Testis (tissue), 5 donors: ENCODE measurements at places on chromosomes 7 and 10. TPM values are rescaled to one million over a fixed set of nuclear protein-coding genes. Genes with fewer than 3 reads are reported as not detected.

CPSF4 gene
- 130 TPM for total RNA-seq

ANK3 gene
- 39.9 TPM for total RNA-seq

HYAL4 gene
- 3.6 TPM for total RNA-seq

C10orf105 gene
- total RNA-seq: 0.87 TPM

GRCh38 chr10:43372765-43373361 is 1.4 kb downstream of the FXYD4 start:
- no peak for DNase-seq

DNA sequence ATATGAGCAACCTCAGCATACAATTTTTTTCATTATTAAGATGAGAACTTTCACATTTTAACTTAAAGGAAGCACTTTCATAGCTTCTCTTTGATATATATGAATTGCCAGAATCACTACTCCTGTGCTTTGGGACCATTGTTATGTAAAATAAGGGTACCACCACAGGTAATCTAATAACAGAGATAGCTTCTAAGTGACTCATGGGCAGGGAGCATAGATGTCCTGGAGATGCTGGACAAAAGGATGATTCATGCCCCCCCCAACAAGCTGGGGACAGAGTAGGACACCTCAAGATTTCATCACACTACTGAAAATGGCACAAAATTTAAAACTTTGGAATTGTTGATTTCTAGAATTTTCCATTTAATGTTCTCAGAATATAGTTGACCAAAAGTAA is 641.1 kb downstream of the PCDH15 start:
- no peak for DNase-seq

DNA sequence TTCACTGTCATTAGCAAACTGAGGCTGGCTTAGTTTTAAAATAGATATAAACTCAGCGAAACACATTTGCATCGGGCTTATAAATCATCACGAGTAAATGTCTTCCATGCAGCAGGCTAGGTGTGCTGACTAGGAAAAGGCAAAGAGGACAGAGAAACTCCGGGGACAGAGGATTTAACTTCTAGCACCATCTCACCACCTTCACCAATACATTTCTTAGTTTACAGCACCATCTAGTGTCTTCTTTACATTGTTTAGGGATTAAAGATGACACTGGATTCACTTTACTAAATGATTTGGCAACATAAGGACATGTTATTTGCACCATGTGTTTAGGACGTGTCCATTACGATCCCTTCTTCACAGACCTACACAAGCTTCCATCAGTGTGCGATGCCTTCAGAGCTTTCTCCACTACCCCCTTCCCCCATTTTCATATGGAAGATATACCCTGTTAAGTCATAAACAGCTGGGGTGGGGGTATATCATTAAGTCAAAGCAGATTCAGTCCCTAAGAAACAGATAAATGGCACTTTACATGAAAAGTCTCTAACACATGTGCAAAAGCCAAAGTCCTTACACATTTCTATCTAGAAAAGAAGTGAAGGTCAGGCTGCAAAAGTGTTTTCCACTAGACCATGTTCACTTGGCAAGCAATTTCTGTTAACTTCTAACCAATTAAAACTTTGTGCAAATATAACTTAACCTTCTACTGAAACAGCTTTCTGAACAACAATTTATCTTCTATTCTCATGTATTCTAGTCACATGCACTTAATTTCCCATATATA is 103.3 kb downstream of the GRB10 start:
- no peak for DNase-seq

- DNase-seq: no peak
Observed at GRCh38 chr10:31700181-31700611, 228.4 kb downstream of the ARHGAP12 start.

DNA sequence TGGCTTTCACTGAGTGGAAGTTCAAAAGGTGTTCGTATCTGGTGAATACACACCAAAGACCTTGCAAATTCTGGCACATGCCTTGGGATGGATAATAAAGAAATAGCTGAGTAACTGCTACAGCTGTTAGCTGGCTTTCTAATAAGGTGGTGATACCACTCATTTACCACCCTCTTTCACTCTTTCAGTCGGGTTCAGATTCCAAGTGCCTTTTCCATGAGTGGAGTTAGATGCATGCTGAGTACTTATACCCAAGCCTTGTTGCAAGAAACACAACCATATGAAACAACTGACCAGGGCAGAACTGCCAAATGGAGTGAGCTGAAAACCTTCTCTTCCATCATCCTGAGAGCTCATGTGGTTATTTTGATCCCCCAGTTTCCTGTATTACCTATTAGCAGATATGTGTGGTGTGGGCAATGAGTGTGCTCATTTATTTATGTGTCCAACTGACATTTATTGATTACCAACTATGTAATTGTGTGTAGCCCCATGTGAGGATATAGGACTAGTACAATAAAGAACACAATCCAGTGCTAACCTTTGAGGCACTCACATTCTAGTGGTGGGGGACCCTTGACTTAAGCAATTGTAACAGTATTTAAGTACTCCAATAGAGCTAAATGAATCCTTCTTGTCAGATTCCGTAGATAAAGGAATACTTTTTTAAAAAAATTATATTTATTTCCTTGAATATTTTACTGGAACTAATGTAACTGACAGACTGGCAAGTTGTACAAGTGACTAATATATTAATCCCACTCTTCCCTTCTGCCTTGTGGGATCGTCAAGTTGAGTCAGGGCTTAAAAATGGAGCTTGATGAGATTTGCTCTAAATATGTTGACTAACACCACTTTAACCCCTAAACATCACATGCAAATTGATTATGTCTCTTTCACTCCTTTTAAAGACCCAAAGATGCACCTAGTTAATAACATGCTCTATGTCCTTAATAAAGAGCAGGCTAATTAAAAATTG is 124.7 kb downstream of the ARID5B start:
- no peak for DNase-seq

- DNase-seq: peak; percentile 100
Observed at GRCh38 chr10:110919349-110919931, at the start of gene SHOC2. Gene SHOC2, plus strand, starts transcription at chr10:110919604. Its CDS starts 44,755 bp downstream, at chr10:110964359.

DNA sequence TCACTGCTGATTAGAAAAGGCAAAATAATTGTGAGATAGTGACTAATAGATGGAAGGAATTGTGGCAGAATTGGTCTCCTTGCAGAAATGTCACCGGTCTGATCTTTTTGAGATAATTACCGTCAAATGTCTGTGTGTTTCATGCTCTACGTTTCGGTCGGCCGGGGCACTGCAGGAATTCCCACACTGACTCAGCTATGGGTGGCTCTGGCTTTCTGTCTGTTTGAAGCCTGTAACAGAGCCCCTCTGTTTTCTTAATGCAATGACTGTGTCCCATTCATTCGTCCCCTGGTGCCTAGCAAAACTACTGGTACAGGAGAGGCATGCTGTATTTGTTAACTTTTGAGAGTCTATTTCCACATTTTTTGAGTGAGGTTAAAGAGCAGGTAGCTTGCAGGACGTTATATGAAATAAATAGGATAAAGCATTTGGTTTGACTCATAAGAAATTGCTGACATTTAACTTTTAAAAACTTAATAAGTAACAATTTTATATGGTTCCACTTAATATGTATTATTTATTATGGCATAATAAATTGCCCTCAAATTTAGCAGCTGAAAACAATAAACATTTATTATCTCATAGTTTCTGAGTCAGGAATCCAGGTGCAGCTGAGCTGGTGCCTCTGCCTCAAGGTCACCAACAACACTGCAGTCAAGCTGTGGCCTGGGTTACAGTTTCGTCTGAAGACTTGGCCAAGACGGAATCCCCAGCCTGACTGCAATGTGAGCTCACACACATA is 53.3 kb upstream of the CTBP2 start:
- no peak for DNase-seq

GRCh38 chr7:131543298-131543697 is 13.1 kb downstream of the PODXL start:
- DNase-seq: no peak

- no peak for DNase-seq
Observed at GRCh38 chr7:100773491-100773890, 40.1 kb downstream of the ZAN start.

GRCh38 chr7:36346260-36346831 is 43.3 kb upstream of the ANLN start:
- DNase-seq: no peak

- no peak for DNase-seq
Observed at GRCh38 chr10:24622781-24623301, 100.8 kb downstream of the ARHGAP21 start.

GRCh38 chr7:93148144-93148543 is at the start of gene SAMD9L:
Gene SAMD9L, minus strand, starts transcription at chr7:93148385. Its CDS starts 12,414 bp downstream, at chr7:93135971.
- no peak for DNase-seq
